ENCODE measurements at places on chromosomes 7 and 10. TPM values are rescaled to one million over a fixed set of nuclear protein-coding genes. Genes with fewer than 3 reads are reported as not detected.

Gene MKX
- not detected for total RNA-seq

Gene RAB19
- not detected for total RNA-seq

Gene GIMAP2
- 31.6 TPM for total RNA-seq

Gene SPRN
- 0.92 TPM for total RNA-seq

Gene ERVW-1
- total RNA-seq, result not detected

Gene NKX1-2
- total RNA-seq, result not detected

Gene OR6V1
- total RNA-seq, result not detected

Gene NXPH1
- total RNA-seq, result not detected

DNA sequence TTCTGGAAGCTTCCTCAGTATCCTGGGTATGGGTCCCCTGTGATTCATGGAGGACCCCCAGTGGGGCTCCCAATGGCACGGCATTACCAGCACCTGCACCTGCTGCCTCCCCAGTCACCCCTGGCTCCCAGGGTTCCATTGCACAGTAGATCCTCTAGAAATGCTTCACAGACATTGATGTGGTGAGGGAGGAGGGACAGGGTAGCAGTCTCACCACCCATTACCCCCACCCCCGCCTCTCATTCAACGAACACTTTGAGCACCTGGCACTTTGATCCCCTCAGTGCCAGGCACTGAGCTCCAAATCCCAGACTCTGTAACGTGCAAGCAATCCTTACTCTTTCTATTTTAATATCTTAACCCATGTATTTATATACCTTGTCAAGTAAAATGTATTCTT lies 26.8 kb upstream of the PSAP start:
- DNase-seq, result no peak

- DNase-seq, result no peak
Measured at GRCh38 chr7:130242198-130243014, 24.3 kb upstream of the CPA2 start.

DNA sequence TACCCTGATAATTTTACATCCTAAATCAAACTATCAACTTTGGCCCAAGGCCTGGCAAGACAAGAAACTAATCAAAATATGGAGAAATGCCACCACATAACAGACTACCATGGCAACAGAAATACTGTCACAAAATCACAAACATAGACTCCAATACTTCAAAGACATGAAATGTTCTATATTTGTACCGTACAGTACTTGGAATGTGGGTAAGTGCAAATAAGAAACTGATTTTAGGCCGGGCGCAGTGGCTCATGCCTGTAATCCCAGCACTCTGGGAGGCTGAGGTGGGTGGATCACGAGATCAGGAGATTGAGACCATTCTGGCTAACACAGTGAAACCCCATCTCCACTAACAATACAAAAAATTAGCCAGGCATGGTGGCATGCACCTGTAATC lies 9.2 kb downstream of the TNPO3 start:
- no peak for DNase-seq

DNA sequence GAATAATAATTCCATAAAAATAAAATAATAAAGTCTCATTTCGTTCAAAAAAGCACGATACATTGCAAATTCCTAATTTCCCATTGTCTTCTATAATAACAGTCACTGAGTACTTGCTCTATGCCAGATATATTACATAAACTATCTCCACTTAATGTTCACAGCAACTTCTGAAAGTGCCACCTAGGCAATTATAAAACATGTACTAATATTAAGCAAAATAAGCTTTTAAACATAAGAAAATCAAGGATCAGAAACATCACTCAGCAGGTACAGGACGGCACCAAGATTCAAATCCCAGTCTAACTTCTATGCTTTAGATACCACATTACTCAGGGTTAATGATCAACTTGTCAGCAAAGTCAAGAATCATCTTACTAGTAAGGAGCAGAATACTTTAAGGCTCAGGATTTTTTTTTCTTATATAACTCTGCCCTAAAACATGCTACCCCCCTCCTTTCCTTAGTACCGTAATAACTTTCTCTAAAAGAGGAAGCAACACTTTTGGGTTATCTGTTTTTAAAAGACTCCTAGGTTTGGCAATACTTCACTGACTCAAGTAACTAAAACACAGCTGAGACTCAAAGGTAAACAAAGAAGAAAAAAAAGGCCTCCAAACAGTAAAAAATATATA lies 51.3 kb downstream of the USP6NL start:
- no peak for DNase-seq

DNA sequence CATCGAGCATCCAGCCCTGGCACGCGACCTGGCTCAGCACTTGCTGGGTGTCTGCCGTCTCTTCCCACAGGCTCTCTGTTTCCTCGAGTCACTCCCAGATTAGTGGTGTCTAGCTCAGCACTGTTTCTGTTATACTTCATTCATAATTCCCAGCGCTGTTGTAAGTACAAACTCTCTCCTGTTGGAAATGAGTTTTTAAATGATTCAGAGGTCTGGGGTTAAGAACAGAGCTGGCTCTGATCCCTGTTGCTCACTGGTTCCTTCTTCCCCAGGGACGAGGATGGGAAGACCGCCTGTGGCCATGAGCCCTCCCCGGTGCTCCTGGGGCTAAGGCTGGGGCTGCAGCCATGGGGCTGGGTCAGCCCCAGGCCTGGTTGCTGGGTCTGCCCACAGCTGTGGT lies 17.3 kb upstream of the C10orf95 start:
- no peak for DNase-seq

- no peak for DNase-seq
Measured at GRCh38 chr7:141960687-141961422, 12.7 kb downstream of the TAS2R38 start.

DNA sequence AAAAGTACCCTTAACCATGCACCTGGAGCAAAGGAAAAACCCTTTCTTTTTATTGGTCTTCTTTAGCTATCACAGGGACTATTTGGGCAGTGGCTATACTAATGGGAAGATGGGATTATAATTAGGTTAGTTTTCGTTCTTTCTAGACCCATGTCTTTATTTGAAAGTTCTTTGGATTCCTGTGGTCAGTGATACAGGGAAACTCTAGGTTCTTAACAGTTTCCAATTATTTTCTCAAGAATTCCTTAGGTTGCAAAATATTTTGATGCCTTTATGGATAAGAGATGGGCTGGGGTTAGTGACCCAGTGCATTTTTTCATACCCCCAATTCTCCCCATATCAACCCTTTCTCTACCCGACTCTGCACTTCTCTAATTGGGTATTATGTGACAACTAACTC lies 49.0 kb downstream of the ADD3 start:
- no peak for DNase-seq

GRCh38 chr7:143379611-143380259 lies 1.4 kb upstream of the ZYX start:
- no peak for DNase-seq

DNA sequence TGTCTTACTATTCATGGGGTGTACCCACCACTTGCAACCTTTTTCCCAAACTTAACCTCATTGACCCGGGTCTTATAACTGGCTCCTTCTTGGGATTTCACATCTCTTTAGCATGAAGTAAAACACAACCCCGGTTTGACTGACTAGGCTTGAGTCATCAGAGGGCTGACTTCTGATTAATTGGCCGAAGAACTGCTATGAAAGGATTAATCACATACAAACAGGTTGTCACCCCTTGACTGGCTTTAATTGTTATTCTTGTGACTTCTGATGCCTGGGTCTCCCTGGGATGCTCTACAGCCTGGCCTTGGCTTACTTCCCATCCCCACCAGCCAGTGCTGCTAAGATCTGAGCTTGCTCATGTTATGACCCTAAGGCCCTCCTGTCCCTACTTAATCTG lies 8.8 kb upstream of the CRPPA start:
- DNase-seq, result no peak

GRCh38 chr7:137853053-137853452 lies 6.3 kb upstream of the DGKI start:
- no peak for DNase-seq

- no peak for DNase-seq
Measured at GRCh38 chr7:298375-298702, 8.4 kb downstream of the FOXL3 start.

DNA sequence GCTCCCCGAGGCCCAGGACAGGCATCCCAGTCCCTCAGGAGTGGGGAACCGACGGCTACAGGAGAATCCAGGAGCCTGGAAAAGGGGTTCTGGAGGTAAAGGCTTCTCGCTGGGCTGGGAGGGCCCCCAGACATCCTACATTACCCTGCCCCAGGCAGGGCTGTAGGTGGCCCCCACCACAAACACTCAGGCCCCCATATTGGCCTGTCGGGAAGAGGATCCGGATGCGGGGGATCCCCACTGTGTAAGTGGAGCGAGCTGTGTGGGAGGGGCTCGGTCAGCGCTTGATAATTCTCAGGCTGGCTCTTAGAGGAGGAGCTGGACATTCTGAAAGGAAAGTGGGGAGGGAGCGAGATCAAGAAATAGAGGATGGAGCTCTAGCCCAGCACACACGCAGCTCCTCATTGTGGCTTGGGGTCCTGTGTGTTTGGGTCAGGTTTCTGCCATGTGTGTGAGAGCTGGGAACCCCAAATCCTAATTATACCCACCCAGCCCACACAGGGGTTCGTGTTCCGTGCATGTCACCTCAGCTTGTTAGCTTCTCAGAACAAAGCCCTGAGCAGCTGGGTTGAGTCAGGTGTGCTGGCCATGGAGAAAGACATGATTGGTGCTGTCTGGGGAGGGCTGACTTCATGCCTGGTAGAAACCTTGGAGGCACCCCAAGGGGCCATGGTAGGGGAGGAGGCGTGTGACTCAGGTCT lies 49.4 kb downstream of the ZNF467 start:
- no peak for DNase-seq

DNA sequence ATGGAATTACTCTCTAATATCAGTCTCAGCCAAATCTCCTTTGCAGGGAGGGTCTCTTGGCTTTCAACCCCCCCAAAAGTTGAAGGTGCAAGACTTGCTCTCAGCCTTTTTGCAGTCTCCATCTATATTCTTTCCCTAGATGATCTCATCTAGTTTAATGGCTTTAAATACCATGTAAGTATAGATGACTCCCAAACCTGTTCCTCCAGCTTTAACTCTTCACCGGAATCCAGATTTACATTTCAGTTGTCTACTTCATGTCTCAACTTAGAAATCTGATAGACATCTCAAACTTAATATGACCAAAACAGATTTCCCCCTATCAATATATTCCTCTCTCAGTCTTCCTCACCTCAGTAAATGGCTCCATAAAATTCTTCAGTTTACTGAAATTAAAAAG lies 9.9 kb upstream of the TAS2R41 start:
- DNase-seq, result no peak
